ENCODE measurements at places on chromosomes 4 and X.
A peak's percentile ranks its signal among the peaks of the same experiment; 100 is the strongest.

GRCh38 chr4:5043579-5043978, 7.7 kb upstream of the STK32B start:
- DNase-seq, result no peak

DNA sequence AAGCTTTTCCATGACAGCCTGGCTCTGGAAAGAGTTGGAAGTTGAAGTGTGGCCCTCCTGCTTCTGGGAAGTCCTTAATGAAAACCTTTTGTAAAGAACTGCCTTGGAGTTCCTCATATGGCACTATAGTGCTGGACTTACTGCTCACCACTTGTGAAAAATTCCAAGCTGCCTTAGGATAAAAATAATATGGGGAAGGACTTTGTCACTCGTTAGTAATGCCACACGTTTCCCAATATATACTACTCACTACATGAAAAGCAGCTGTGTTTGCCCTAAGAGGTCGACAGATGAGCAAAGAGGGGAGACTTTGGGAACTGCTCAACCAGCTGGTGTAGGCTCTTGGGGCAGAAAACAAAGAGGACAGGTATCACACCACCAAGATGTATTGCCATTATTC, 11.7 kb downstream of the OPHN1 start:
- DNase-seq, result no peak

- no peak for DNase-seq
Measured at GRCh38 chrX:121308276-121308805, 260.9 kb downstream of the GLUD2 start.

DNA sequence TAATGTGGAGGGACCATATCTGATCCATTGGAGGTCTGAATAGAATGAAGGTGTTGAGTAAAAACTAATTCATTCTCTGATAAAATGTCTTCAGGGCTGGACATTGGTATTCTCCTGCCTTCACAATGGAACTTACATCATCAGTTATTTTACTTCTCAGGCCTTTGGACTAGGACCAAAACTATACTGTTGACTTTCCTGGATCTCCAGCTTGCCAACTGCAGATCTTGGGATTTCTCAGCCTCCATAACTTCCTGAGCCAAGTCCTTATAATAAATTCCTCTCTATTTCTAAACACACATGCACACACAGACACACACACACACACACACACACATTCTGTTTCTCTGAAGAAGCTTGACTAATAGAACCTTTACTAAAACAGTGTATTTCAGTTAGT, 1858.6 kb upstream of the ADGRL3 start:
- no peak for DNase-seq

DNA sequence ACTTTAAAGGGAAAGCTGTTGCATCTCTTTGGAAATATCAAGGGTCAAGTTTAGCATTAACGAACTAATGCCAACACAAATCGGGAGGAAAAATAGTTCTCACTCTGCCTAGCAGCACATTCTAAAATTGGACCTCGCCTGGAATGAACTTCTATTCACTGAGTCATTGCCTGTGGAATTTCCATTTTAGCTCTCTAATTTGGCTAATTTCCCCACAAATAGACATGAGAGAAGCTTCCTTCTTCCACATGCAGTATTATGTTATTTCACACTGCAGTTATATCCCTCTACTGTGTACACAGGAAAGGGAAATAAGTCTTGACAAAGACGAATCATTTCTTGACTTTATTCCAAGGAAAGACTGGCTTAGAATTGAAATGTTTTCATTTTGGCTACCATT, 9.3 kb downstream of the ZXDA start:
- no peak for DNase-seq

GRCh38 chr4:110514889-110515479, 39.0 kb downstream of the ENPEP start:
- no peak for DNase-seq

DNA sequence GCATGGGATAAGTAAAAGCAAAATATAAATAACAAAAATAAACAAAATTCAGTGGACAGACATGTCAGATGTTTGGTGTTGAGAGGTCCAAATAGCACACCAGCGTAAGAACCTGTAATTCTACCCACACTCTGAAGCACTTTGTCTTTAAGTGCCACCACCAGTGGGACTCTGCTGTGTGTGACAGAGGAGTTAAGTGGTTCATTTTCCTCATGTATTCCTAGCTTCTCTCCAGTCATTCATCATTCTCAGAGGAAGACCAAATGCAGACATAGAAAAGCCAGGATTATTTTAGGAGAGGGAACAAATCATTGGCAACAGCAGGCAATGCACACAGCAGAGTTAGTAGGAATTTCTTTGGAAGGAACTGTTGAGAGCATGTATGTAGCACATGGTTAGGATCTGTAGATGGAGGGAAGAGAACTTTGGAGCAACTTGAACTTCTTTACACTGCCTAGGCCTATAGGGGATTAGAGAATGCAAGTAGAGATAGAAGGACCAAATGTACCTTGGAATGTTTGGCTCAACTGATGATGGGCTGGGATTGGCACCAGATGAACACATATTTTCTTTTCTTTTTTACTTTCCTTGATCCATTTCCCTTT, 43.0 kb upstream of the ARHGAP24 start:
- peak; percentile 79 for DNase-seq

DNA sequence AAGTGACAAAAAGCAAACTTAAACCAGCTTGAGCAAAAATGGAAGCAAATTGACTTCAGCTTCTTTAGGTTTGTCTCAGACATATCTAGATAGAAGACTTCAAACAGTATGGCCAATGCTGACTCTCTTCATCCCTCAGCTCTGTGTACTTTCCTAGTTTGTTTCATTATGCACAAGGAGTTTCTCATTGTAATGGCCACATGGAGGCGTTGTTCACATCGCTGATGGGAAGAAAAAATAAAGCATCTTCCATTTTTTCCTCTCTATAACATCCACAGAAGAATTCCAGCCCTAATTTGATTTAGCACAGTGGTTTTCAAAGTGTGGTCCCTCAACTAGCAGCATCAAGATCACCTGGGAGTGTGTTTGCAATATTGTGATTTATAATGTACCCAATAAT, 397.5 kb upstream of the PRKX start:
- DNase-seq, result no peak

- DNase-seq, result no peak
Measured at GRCh38 chr4:74598611-74599325, 153.8 kb downstream of the AREG start.

GRCh38 chr4:94882756-94883155, 125.0 kb downstream of the BMPR1B start:
- no peak for DNase-seq

DNA sequence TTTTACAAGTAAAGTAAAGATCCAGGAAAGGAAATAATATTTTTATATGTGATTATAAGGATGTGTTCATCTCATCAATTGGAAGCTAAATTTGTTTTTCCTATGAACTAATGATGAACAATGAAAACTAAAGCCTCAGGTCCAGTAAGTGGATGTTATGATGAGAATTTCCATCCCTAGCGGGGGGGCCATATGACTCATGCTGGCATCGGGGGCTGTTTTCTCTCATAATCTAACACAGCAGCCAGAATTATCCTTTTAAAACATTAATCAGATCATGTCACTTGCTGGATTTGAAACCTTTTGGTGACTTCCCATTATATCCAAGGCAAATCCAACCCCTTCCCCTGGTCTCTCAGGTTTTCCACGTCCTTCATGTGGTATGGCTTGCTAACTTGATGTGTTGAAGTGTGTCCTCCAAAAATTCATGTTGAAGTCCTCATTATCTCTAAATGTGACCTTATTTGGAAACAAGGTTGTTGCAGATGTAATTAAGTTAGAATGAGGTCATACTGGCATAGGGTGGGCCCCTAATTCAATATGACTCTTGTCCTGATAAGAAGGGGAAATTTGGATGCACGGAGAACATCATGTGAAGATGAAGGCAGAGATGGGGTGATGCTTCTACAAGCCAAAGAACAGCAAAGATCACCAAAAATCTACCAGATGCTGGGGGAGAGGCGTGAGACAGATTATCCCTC, 96.8 kb downstream of the AKAP4 start:
- DNase-seq, result no peak

GRCh38 chr4:24802648-24803047, 7.3 kb downstream of the SOD3 start:
- DNase-seq, result no peak

GRCh38 chr4:94954251-94954650, 196.5 kb downstream of the BMPR1B start:
- no peak for DNase-seq

DNA sequence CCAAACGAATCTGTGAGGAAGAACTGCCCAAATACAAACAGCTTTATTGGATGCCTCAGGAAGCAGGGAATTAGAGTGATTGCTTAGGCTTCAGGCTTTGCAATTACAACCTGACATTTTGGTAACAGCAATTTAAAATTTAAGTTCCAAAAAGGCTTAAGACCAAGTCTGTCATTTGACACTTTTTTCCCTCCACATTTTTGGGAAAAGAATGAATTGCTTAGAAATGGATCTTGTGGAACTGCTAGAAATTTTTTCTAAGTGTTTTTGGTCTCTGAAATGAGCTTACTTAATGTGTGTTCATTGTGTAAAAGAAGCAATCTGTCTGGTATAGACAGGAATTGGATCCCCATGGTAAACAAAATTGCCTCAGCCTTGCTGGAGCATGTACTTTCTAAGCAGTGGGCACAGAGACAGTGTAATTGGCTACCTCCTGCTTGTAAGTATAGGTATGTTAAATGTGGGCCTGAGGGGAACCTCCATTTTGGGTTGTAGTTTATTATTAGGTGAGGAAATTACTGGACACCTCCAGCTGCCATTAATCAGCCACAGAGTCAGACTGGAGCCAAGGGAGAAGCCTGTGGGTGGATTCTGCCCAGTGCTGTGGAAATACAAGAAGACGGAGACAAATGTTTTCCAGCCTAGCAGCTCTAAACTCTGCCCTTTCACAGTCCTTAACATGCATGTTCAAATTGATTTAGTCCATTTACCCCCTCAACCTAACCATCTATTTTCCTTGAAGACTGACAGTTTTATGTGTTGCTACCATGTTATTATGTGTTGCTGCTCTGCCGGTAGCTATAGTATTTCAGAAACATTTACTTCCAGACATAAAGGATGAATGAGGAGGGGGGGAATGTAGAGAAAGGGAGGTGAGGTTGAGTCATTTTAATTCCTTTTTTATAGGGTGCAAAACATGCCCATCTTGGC, 473.0 kb downstream of the SPRY1 start:
- no peak for DNase-seq

GRCh38 chr4:115145393-115146160, 32.2 kb upstream of the NDST4 start:
- DNase-seq, result no peak

DNA sequence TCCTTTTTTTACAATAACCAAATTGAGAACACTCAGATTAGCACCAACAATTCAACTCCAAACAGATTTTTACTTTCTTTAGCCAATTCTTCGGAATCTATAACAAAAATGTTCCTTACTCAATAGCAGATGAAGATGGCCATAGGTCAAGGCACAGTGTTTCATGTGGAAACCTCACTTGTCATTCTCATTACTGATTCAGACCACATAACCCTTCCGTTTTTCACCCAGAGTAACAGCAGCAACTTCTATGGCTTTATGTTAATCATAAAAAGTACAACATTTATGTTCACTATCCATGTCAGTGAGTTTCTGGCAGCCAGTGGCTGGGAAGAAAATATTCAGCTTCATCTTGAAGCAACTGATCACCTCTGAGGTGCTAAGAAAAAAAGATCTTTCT, 358.3 kb upstream of the TECRL start:
- no peak for DNase-seq

GRCh38 chr4:24315056-24315455, 269.3 kb downstream of the DHX15 start:
- DNase-seq, result no peak

DNA sequence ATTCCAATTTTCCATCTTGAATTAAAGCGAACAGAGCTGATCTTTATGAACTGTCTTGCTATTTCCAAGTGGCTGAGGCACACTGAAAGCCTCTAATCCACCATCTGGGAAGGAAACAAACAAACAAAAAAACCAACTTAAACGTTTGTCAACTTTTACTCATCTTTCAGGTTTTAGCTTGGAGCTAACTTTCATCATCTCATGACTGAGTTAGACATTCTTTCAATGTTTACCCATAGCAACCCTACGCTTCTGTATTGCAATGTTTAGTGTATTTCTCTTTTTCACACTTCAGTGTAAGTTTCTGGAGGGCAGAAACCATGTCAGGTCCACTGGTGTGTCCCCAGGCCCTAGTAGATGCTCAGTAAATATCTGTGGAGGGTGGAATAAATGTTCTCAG, 343.8 kb downstream of the GBA3 start:
- no peak for DNase-seq

DNA sequence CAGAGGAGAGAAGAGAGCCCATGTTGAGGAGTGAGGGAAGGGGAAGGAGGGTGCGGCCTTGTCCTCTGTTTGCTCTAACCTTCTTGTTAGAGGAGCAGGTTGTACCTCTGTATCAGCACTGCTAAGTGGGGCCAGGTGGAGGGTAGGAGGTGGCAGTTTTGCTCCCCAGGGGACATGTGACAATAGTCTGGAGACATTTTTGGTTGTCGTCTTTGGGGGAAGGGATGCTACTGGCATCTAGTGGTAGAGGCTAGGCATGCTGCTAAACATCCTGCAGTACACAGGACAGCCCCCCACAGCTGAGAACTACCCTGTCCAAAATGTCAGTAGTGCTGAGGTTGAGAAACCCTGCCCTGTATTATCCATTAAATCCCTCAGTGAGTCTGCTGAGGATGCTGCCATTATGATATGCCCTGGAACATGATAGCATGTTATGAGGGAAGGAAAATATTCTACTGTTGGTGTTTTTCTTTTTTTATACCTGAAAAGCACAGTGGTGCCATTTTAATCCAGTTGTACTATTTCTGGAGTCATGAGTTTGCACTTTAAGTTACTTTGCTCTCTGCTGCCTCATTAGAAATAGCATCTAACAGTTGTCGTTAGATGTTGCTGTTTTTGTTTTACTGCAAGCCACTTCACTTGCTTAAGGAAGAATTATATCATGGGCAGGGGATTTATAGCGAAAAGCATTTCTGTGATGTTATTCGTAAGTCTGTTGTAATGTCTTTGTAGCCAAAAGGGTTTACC, 90.6 kb downstream of the LRP2BP start:
- no peak for DNase-seq

Measured in NCI-H187 treated with DMSO at 0.1 percent for 48 hours (cell line).